ENCODE measurements at places on chromosomes 16 and 17.

DNA sequence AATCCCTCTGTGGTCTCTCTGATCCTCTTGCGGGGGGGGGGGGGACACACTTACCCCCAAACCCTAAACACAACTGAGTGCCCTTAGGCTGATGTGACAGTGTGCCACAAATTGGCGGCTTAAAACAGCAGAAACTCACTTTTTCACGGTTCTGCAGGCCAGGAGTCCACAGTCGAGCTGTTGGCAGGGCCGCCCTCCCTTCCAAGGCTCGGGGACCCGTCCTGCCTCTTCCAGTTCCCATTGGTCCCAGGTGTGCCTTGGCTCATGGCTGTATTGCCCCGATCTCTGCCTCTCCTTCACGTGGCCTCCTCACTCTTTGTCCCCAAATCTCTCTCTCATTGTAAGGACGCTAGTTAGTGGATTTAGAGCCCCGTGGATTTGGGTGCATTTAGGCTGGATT, 199.9 kb upstream of the CIBAR2 start:
- no peak for DNase-seq

GRCh38 chr17:78753316-78754250, 28.5 kb downstream of the CYTH1 start:
- DNase-seq: no peak

DNA sequence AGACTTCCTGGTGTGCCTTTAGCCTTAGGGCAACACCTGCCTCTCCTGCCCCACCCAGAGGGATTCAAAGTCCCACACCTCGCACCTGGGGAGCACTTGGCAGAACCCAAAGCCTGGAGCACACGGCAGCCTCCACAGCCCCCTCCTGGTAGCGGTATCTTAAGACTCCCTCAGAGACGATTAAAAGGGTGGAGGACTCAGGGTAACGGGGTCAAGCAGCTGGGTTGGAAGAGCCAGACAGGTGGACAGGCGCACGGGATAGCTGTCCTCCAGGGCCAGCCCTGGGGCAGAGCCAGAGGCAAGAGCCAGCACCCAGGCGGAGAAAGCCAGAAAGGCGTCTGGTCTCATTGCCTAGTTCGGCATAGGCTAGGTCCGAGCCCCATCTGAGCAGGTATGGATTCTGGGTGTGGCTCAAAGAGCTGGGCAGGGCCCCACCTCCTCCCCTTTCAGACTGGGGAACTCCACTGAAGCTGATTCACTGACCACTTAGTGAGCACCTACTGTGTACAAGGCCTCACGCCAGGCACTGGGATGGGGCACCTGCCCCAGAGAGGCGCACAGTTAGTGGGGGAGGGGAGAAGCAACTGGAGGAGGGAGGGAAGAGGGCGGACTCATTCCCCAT, 55.0 kb upstream of the MEAK7 start:
- no peak for DNase-seq

DNA sequence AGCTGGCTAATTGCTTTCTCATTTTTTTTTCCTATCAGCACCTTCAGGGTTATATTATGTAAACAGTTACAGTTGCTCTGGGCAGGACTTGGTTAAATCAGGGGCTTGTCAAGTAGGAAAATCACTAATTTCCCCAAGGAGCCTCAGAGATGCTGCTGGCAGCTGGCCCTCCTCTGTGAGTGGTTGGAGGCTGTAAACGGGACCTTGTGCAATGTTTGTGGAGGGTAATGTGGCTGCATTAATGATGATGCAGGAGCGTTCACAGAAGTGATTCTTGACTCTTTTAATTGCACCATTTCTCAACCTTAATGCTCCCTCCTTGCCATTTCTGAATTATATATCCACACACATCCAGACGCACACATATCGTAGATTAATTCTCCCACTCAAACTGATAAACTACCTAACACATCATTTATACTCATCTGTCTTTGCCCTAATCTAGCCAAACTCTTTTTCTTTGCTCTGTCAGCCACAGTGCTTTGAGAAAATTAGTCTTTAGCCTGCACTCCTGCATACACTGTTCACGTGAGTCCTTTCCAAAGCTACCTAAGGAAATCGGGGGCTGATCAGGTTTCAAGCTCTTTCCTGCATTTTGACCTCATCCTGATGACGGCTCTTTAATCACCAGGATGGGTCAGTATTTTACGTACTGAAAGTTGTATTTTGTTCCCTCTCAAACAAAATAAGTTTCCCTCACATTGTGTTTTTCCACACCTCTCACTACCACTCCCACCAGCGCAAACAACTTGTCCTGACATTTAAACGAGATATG, 154.4 kb upstream of the PIRT start:
- DNase-seq: no peak

GRCh38 chr17:20992987-20993862, 49.6 kb downstream of the USP22 start:
- DNase-seq: peak; percentile 46

DNA sequence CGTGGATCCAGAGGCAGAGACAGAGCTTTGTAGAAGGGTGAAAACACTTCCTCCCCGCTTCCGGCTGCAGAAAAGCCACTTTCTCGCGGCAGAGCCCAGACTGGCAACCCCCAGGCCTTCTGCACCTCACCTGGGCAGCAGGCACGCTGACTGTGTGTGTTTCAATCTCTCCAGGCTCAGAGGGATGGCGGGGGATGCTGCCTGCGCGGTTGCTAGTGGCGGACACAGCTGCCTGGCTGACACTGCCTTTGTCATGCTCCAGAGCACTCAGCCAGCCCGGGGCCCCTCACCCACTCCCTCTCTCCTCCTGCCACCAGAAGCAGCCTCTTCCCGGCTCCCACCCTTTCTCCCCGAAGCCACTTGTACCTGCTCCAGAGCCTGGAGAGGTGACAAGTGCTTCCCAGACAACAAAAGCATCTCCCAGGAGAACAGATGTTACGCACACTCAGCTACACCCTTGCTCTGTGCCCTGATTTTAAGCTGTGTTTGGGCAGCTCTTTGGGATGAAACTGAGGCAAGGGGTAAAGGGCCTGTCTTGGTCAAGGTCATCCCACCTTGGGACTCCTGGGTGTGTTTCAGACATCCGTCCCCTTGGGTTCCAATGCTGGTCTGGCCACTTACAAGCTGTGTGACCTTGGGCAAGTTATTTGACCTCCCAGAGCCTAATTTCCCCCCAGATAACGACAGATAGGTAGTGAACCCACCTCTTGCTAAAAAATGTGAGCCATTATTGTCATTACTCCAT, 9.2 kb upstream of the GLIS2 start:
- no peak for DNase-seq

GRCh38 chr17:30224419-30224960, 11.0 kb downstream of the SLC6A4 start:
- DNase-seq: no peak

DNA sequence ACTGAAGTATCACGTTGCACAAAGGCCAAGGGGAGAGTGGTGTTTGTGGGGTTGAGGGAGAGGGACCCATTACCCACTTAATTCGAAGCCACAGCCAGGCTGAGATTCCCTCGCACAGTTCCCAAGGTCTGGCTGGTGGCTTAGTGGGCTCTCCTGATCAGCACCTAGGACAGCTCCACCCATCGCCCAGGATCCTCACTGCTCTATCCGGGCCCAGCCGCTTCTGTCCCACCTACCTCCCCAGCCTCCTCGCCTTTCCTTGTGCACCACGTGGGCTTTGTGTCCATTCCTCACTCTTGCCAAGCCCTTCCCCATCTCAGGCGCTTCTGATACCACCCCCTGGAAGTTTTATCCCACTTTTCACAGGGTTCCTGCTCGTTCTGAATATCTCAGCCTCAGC, 163.5 kb downstream of the CCT6B start:
- peak; percentile 10 for DNase-seq
